ENCODE measurements at places on chromosomes 7 and 10. TPM values are rescaled to one million over a fixed set of nuclear protein-coding genes. Genes with fewer than 3 reads are reported as not detected.

GRCh38 chr10:90784771-90785170 lies 73.1 kb downstream of the HTR7 start:
- H3K27me3 ChIP-seq: no peaks in the 10 kb centered on the region
- H3K36me3 ChIP-seq: no peaks in the 10 kb centered on the region

- peaks cover 33% of the 10 kb centered on the region for H3K36me3 ChIP-seq
- no peak overlapping the region for H3K4me3 ChIP-seq
- no peaks in the 10 kb centered on the region for H3K27me3 ChIP-seq
- H3K27ac ChIP-seq: no peak overlapping the region
- no peaks in the 10 kb centered on the region for H3K4me1 ChIP-seq
Observed at GRCh38 chr10:92506336-92506735, 67.6 kb downstream of the IDE start.

DNA sequence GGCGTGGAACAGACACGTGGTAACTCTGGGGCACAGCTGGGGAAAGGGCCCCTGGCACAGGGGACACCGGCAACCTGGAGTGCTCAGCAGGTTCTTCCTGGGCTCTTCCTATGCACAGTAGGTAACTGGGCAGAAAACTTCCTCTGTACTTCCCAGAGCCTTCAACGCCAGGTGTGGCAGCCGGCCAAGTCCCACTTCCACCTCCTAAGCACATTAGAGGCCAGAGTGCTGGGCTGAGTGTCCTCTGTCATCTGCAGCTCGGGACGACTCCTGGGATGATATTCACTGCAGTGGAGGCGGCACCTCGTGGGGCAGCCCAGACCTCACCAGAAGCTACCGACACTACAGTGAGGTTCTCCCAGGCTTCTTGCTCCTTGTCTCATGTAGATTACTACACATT lies 114.5 kb downstream of the LARP4B start:
- H3K4me1 ChIP-seq: no peaks in the 10 kb centered on the region
- no peaks in the 10 kb centered on the region for H3K27me3 ChIP-seq
- no peak for DNase-seq
- no peak overlapping the region for H3K27ac ChIP-seq

DNA sequence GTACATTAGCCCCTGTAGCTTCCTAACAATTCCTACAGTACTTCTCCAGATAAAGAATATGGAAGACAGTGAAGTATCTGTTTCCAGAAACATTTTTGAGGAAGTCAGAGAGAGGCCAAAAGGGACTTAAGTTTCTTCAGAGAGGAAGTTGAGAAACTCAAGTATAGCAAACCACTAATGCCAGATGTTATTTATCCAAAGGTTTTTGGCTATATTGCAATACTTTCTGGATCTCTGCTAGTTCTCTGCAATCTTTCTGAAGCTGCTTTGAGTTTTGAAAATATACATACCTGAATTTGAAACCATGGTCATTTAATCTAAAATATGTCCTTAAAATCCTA lies 64.7 kb downstream of the BICC1 start:
- H3K4me3 ChIP-seq: no peak overlapping the region
- H3K27ac ChIP-seq: no peak overlapping the region
- no peak for DNase-seq
- no peaks in the 10 kb centered on the region for H3K36me3 ChIP-seq
- H3K27me3 ChIP-seq: no peaks in the 10 kb centered on the region

DNA sequence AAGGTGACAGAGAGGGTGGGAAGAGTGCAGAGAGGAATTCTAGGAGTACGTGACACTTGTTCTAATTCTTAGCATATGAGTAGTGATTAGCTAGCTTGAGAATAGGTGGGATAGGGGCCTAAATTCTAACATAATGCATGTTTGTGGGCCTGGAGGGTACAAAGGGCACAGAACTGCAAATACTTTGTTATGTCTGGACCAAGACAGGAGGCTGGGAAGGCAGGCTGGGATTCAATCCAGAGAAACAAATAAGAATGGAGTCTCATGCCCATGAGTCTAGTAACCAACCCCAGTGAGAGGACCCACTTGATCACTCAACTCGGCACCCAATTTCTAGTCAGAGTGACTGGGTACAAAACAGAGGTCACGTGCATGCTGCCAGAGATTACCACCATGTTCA lies 40.9 kb downstream of the RHOBTB1 start:
- H3K4me1 ChIP-seq: no peaks in the 10 kb centered on the region
- no peak overlapping the region for H3K4me3 ChIP-seq
- no peaks in the 10 kb centered on the region for H3K27me3 ChIP-seq
- H3K27ac ChIP-seq: no peak overlapping the region
- DNase-seq: no peak

DNA sequence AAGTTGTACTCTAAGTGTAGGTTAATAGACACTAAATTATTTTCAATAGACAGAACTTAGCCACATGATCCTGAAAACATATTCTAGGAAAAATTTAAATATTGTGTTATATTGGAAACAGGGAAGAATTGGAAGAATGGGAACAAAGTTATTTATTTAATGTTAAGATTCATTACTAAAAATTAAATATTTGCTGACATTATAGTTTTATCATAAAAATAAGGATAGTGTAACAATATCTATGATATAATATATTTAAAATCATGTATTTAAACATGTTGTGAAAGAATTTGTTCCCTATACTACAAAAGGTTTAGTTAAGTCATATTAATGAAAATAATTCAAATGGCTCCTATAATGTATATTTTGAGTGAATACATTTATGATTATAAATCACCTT lies 120.1 kb upstream of the TEX47 start:
- no peaks in the 10 kb centered on the region for H3K4me1 ChIP-seq
- H3K27me3 ChIP-seq: no peaks in the 10 kb centered on the region
- no peak overlapping the region for H3K27ac ChIP-seq
- no peak for DNase-seq

GRCh38 chr7:69959789-69960499 lies 361.7 kb downstream of the AUTS2 start:
- no peak overlapping the region for H3K27ac ChIP-seq
- H3K4me1 ChIP-seq: no peaks in the 10 kb centered on the region
- no peaks in the 10 kb centered on the region for H3K36me3 ChIP-seq
- DNase-seq: no peak
- H3K27me3 ChIP-seq: no peaks in the 10 kb centered on the region
- H3K4me3 ChIP-seq: no peak overlapping the region

GRCh38 chr10:6211341-6211670 lies 8.6 kb downstream of the PFKFB3 start:
- DNase-seq: no peak
- H3K27me3 ChIP-seq: no peaks in the 10 kb centered on the region
- no peak overlapping the region for H3K27ac ChIP-seq

- H3K27ac ChIP-seq: no peak overlapping the region
- DNase-seq: no peak
- no peaks in the 10 kb centered on the region for H3K36me3 ChIP-seq
- H3K4me1 ChIP-seq: peaks cover 19% of the 10 kb centered on the region
- no peaks in the 10 kb centered on the region for H3K27me3 ChIP-seq
- no peak overlapping the region for H3K4me3 ChIP-seq
Observed at GRCh38 chr7:2079332-2080059, 153.2 kb downstream of the MAD1L1 start.

The SLC13A4 gene
- total RNA-seq: not detected

Data from T-cell (primary cell).